ENCODE measurements at places on chromosomes 1 and 21.
A peak's percentile ranks its signal among the peaks of the same experiment; 100 is the strongest.

DNA sequence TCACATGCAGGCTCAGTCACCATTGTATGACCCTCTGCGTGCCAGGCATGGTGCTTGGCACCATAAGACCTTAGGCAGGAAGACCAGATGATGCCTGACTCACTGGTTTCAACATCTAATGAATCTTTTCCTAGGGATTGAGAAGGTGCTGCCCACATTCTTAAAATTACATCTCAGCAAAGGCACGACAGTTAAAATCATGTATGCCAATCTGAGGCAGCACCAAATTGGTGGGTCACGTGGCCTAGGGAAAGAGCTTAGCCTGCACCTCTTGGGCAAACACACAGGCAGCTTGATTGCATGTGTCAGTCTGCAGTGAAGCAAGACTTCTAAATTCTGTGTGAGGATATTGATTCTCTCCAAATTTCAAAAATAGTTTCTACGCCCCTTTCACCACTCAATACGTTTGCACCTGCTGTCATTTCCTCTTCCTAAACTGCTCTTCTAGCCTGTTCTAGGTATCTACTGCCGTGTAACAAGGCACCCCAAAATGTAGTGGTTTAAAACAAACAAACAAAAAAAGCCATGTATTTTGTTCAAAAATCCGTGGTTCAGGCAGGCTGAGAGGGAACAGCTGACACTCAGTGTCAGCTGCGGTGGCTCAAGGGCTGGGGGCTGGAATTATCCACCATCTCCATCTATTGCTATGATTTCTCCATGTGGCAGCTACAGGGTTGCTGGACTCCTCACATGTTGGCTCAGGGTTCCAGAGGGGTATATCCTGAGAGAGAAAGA, 160.2 kb upstream of the FGGY start:
- DNase-seq: no peak

DNA sequence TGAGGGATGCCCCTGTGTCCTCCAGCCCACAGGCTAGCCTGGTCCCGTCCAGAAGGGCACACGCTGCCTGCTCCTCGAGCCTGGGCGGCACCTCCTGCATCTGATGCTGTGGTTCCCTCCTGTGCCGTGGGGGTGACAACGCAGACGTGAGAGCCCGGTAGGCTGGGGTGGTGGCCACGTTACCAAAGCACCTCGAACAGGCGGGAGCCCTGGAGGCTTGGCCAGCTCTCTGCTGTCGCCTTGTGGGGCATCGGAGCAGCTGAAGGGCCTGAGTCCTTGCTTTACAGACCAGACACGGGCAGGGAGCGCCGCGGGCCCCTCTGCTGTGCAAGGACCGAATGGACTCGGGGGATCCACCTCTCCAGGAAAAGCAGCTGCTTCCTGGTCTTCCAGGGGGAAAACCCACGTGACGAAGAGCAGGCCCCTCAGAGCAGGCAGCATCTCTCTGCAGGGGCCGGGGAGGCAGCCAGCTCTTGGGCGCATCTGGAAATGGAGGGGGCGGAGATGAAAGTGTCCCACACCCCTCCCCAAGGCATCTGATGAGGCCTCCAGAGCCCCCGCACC, 133.3 kb downstream of the NPHP4 start:
- DNase-seq: no peak

DNA sequence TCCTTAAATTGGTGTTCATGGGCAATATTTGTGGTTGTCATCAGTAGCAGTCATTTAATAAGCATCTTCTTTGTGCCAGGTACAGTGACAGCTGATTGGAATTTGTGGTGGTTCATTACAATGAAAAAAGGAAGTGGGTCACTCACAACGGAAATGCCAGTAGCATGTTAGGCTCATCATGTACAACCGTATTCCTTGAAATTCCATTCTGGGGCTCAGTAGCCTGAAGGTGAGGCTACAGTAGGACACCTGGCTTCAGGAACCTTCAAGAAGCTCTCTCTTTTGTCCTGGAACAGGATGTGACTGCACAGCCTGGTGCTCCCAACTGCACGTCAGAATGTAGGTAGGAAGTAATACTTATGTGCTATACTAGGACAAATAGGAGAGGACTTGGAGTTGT, 93.9 kb downstream of the ST3GAL3 start:
- DNase-seq: no peak

GRCh38 chr21:14876524-14876840, 188.3 kb downstream of the NRIP1 start:
- DNase-seq: no peak

DNA sequence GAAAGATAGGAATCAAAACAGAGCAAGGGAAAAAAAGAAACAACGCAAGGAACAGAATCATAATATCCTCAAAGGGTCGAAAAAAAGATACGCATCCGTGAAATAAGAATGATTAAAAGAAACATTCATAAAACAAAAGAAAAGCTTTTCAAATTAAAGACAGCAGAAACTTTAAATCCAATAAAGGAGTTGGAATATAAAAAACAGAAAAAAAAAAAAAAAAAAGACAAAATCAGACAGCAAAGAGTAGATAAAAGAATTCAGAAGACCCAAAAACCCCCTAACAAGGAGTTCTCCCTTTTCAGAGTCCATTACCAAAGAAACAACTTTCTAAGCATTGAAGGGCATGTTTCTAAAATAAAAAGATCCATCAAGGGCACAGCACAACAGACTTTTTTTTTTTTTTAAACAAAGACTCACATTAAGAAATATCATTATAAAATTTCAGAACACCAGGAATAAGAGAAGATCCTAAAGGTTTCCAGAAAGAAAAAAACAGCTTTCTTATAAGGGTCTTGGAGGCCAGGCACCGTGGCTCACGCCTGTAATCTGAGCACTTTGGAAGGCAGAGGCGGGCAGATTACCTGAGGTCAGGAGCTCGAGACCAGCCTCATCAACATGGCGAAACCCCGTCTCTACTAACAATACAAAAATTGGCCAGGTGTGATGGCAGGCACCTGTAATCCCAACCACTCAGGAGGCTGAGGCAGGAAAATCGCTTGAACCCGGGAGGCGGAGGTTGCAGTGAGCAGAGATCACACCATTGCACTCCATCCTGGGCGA, 44.7 kb downstream of the ENAH start:
- DNase-seq: no peak

DNA sequence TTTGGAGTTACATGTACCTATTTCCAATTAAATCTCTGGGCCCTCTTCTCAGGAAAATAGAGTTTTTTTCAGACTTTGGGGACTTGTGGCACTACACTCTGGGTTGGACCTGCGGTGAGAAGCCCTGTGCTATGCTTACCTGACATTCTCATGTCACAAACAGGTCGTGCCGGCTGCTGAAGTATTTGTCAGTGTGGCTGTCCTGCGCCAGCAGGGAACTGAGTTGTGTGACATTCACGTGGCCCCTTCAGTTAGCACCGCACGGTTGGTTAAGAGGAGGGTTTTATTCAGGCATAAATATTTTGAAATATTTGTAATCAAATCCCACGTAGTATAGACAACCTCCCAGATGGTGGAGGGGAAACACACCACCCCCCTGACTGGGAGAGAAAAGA, 6.3 kb upstream of the COL6A2 start:
- DNase-seq: no peak

DNA sequence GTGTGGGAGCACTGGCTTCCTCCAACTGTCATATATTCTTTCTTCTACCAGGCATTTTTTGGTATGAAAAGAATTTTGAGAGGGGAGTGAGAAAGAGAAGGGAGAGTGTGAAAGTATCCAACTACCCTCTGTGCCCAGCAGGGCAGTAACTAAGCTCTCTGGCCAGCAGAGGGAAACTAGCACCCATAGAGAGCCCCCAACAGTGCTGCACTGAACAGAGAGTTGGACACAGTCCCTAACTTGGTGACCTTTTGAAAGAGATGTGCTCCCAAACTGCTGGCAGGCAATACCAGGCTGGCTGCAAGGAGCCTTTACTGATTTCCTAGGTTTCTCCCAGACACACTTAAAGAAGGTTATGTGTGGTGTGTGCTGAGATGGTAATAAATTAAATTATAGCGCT, 118.8 kb upstream of the PBX1 start:
- DNase-seq: peak; percentile 25

DNA sequence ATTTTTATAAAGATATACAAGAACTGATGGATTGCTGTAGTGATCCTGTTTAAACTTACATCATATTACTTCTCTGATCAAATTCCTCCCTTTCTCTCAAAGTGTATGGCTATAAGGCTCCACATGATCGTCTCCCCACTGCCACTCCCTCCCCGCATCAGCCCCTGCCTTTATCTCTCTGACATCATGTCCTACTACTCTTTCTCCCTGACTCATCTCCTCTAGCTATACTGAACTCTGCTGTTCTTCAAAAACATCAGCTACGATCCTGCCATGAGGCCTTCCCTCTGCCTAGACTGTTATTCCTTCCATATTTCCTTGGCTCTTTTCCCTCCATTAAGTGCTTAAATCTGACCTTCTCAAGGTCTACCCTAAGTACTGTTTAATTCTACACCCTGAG, 22.8 kb downstream of the HFM1 start:
- no peak for DNase-seq

- DNase-seq: no peak
Observed at GRCh38 chr1:197144570-197145325, 1.7 kb downstream of the ASPM start.

DNA sequence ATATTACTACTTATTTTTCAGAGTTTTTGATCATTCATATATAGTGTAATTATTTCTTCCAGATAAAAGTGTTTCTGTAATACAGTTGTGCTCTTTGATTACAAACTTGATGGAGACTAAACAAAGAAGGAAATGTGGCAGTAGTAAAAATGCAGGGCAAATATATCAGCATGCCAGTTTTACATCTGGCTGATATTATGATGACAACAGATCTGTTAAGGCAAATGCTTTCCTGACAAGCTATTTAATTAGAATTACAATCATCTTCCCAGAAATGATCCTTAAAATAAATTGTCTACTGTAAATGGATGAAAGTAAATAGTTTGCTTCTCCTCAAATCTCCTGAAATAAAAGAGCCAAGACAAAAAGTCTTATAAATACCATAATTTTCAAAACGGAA, 1659.8 kb downstream of the BRINP3 start:
- no peak for DNase-seq

DNA sequence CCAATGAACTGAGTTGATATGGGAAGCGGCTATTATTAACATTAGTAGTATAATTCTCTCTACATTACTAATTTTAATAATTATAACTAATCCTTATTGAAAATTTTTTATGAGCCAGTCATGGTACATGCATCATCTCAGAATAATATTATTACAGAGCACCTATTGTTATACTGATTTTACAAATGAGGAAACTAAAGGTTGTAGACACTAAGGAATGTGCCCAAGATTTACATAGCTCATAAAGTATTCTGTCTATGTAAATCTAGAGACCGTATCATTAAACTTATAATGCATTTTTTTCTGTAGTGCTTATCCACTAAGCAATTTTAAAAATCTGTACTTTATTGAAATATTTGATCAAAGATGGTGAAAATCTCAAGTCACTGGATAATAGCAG, 825.9 kb downstream of the PLA2G4A start:
- DNase-seq: no peak

- DNase-seq: no peak
Observed at GRCh38 chr1:157770442-157771043, 6.4 kb downstream of the FCRL2 start.

- no peak for DNase-seq
Observed at GRCh38 chr1:224430511-224431113, 4.0 kb downstream of the WDR26 start.

DNA sequence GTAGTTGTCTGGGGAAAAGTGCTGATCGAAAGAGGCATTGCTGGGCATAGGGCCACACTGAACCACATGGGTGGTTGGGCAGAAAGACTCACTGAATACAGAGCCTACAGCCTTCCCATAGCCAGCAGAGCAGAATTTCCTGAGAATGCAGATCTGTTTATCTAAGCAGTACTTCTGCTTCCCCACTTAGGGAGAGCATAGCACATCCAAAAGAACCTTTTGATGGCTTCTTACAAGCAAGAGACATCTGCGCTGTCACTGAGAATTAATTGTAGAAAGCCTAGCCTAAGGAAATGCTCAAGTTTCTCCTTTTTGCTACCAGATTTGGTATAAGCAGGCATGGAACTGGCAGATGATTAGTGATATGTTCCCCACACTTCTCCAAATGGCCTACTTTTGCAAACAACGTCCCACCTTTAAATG, 13.0 kb upstream of the KLHDC8A start:
- DNase-seq: no peak

DNA sequence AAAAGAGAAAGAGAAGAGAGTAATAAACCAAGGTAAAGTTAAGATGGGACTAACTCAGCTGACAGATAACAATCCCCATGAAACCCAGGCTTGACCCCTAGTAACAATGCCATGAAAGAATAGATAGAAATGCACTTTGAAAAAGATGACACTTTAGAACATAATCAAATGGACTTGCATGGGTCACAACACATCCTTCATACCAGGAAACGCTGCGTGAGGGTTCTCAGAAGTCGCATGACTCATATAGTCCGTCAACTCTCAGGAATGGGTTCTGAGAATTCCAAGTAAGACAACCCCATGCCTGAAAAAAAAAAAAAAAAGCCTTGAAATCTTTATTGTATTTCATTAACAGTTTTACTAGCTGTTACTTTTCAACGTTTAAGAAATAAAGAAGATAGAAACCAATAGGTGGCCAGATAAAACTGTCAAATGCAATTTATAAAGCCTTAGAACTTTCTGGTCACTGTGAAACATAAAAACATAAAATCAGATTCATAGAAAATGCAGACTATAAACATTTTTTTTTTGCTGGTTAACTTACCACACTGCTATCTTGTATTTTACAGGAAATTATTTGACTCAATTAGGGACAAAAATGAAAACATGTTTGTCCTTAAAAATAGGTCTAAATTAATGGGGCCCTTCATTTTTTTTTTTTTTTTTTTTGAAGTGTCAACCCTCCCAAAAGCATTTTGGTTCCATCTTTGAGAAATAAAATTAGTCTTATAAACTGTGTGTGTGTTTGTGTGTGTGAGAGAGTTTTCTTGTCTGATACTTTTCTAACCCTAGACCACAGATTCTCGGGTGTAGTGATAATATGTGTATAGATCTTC, 202.1 kb downstream of the NCAM2 start:
- no peak for DNase-seq

DNA sequence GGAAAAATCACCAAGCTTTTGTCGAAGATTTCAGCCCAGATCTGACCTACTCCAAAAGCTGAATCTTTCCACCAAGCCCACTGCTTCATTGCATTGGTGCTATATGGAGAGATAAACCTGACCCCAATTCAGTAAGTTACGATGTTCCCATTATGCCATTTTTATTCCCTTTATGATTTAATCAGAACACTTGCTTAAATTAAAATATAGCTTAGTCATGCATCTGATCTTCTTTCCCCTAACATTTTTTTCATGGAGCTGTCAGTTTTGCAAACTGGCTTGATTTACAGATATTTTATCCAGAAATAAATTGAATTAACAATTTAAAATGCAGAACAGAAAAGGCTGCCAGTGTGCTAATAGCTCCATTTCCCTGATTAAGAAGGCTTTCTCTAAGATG, 503.5 kb upstream of the C1orf87 start:
- DNase-seq: no peak

DNA sequence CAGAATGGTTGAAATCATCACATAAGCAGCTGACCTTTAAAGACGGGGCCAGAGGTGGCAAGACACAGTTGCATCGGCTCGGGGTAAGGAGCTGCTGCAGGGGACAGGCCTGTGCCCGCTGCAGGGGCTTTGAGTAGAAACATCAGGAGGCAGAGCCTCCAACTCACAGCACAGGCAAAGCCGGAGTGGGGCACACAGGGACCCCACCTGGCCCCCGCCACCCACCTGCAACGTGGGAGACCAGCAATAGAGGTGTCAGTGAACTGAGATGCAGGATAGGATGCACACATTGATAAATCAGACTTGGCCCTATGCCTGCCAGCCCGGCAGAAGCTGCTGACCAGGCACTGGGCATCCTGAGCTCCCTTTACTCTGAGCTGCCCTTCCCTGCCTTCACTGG, 257.2 kb downstream of the NPHP4 start:
- no peak for DNase-seq
